ENCODE measurements at places on chromosomes 12 and 14. TPM values are rescaled to one million over a fixed set of nuclear protein-coding genes. Genes with fewer than 3 reads are reported as not detected.

DNA sequence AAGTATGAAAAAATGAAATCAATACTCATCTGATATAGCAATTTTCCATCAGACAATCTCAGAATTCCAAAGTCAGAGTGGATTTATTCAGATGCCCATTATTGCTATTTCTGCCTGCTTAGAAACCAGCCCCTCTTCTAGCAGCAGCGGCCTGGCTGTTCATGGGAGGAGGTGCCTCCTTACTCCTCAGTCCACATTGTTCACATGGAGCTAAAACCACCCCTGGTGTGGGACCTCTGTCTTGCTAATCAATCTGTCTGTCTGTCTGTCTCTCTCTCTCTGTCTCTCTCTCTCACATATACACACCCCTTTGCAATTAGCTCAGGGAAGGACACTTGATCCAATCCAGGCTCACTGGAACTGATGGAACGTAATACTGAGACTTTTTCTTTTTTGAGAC lies 176.1 kb downstream of the APAF1 start:
- H3K4me3 ChIP-seq, result no peak overlapping the region
- H3K36me3 ChIP-seq, result no peaks in the 10 kb centered on the region
- no peak overlapping the region for H3K27ac ChIP-seq

GRCh38 chr12:77940011-77940423 lies 109.3 kb downstream of the NAV3 start:
- H3K4me1 ChIP-seq, result peaks cover 5% of the 10 kb centered on the region
- H3K27me3 ChIP-seq, result no peaks in the 10 kb centered on the region
- no peak for DNase-seq
- H3K27ac ChIP-seq, result peak overlapping the region; percentile 1
- H3K4me3 ChIP-seq, result no peak overlapping the region

GRCh38 chr12:130579231-130579630 lies 136.9 kb downstream of the RIMBP2 start:
- no peaks in the 10 kb centered on the region for H3K4me1 ChIP-seq
- H3K27me3 ChIP-seq, result no peaks in the 10 kb centered on the region
- H3K4me3 ChIP-seq, result no peak overlapping the region
- no peaks in the 10 kb centered on the region for H3K36me3 ChIP-seq
- H3K27ac ChIP-seq, result no peak overlapping the region

- no peaks in the 10 kb centered on the region for H3K36me3 ChIP-seq
- no peaks in the 10 kb centered on the region for H3K27me3 ChIP-seq
- H3K27ac ChIP-seq, result no peak overlapping the region
- DNase-seq, result no peak
- H3K4me3 ChIP-seq, result no peak overlapping the region
These were observed 248.4 kb downstream of the ASCL1 start for GRCh38 chr12:103205906-103206305.

DNA sequence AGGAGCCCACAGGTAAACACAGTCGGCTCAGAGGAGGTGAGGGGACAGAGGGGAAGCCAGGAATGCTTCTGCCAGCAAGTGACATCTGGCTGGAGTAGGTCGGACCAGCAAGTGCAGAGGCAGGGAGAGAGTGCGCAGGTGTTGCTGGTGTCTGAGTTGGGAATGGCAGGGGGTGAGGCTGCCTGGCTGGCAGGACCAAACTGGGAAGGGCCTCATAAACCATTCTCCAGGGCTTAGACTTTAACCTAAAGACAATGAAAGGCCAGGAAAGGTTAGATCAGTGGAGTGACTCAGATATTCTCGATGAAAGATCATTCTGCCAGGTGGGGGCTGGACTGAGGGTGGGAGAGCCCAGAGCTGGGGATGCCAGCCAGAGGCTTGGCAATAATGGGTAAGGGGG lies 66.4 kb downstream of the ITPK1 start:
- H3K36me3 ChIP-seq, result no peaks in the 10 kb centered on the region
- no peak overlapping the region for H3K4me3 ChIP-seq
- no peak for DNase-seq
- H3K4me1 ChIP-seq, result peaks cover 39% of the 10 kb centered on the region
- no peak overlapping the region for H3K27ac ChIP-seq
- H3K27me3 ChIP-seq, result no peaks in the 10 kb centered on the region

- DNase-seq, result no peak
- peaks cover 58% of the 10 kb centered on the region for H3K4me1 ChIP-seq
- H3K27ac ChIP-seq, result peak overlapping the region; percentile 19
- H3K36me3 ChIP-seq, result no peaks in the 10 kb centered on the region
- H3K4me3 ChIP-seq, result no peak overlapping the region
- H3K27me3 ChIP-seq, result no peaks in the 10 kb centered on the region
These were observed 8.5 kb upstream of the LTBP2 start for GRCh38 chr14:74620497-74620921.

DNA sequence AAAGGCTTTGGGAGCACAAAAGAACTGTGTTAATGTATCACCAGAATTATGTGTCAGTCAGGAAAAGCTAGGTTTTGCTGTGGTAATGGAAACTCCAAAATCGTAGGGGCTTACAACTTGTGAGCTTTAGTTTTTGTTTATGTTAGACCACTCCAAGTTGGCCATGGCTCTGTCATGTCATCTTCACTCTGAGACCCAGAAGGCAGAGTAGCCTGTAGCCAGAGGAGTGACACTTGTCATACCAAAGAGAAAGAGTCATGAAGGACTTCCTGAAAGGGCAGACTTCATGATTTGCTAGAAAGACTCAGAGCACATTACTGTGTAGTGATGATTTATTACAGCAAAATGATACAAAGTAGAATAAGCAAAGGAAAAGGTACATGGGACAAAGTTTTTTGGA lies 133.6 kb upstream of the SSTR1 start:
- no peak for DNase-seq
- H3K27ac ChIP-seq, result no peak overlapping the region
- no peaks in the 10 kb centered on the region for H3K27me3 ChIP-seq
- no peak overlapping the region for H3K4me3 ChIP-seq

DNA sequence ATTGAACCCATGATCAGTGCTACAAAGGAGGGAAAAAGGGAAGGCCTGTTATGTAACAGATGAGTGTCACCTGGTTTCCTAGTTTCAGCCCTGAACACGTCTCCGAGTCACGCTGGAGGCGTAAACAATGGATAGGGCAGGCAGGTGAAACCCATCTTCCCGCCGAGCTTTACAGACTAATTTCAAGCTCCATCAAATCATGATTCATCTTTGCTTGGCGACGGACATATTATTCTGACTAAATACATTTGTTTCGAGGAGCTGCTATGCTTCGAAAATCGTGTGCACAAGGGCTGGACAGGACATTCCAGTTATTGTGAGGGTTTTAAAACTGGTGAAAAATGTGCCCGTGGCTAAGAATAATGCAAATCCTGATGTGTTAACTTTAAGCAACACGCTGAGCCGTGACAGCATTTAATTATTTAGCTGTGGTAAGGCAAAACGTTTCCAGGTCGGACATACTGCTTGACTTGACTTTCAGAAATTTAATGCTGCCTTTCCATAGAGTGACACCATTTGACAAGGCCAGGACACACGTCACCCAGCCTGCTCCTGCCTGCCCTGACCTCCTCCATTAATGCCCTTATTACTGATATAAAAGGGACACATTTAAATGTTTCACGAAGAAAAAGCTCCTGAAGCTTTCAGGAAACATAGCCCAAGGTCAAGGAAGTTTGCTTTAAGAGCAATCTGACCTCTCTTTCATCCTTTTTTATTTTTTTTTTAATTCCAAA lies 1203.5 kb upstream of the TMEM132C start:
- no peaks in the 10 kb centered on the region for H3K4me1 ChIP-seq
- H3K36me3 ChIP-seq, result no peaks in the 10 kb centered on the region
- no peak overlapping the region for H3K4me3 ChIP-seq
- no peak overlapping the region for H3K27ac ChIP-seq
- H3K27me3 ChIP-seq, result no peaks in the 10 kb centered on the region

GRCh38 chr12:93223440-93224426 lies 154.0 kb upstream of the NUDT4 start:
- H3K27me3 ChIP-seq, result no peaks in the 10 kb centered on the region
- H3K36me3 ChIP-seq, result no peaks in the 10 kb centered on the region
- no peak overlapping the region for H3K27ac ChIP-seq
- no peak overlapping the region for H3K4me3 ChIP-seq
- H3K4me1 ChIP-seq, result no peaks in the 10 kb centered on the region

GRCh38 chr12:19402743-19403431 lies 36.4 kb upstream of the AEBP2 start:
- H3K4me3 ChIP-seq, result no peak overlapping the region
- H3K36me3 ChIP-seq, result no peaks in the 10 kb centered on the region
- DNase-seq, result peak; percentile 57
- H3K27ac ChIP-seq, result no peak overlapping the region

DNA sequence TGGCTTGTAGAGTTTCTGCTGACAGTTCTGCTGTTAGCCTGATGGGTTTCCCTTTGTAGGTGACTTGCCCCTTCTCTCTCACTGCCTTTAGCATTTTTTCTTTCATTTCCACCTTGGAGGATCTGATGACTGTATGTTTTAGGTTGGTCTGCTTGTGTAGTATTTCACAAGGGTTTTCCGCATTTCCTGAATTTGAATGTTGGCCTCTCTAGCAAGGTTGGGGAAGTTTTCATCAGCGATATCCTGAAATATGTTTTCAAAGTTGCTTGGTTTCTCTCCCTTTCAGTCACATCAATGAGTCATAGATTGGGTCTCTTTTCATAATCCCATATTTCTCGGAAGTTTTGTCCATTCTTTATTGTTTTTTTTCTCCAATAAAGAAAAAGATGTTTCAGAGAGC lies 11.4 kb downstream of the NOPCHAP1 start:
- H3K27ac ChIP-seq, result no peak overlapping the region
- peaks cover 82% of the 10 kb centered on the region for H3K36me3 ChIP-seq
- no peaks in the 10 kb centered on the region for H3K27me3 ChIP-seq
- no peak for DNase-seq
- H3K4me1 ChIP-seq, result peaks cover 7% of the 10 kb centered on the region

Gene RNF212B
- total RNA-seq, result not detected

Gene METTL3
- 47.8 TPM for total RNA-seq

Gene MYG1
- 35.3 TPM for total RNA-seq

Gene SPX
- 0.59 TPM for total RNA-seq

Gene TAS2R50
- 0.50 TPM for total RNA-seq

Data from lower lobe of right lung (tissue), 2 donors.